ENCODE measurements at places on chromosomes 1 and 21.
A peak's percentile ranks its signal among the peaks of the same experiment; 100 is the strongest.

- peak; percentile 39 for DNase-seq
Observed at GRCh38 chr1:226649780-226650179, 89.3 kb downstream of the ITPKB start.

GRCh38 chr1:9714257-9714718, 62.8 kb downstream of the PIK3CD start:
- DNase-seq = peak; percentile 62

- DNase-seq = no peak
Observed at GRCh38 chr1:201455098-201455497, 13.9 kb downstream of the PHLDA3 start.

GRCh38 chr1:65267683-65268082, 41.7 kb upstream of the DNAJC6 start:
- DNase-seq = no peak

GRCh38 chr1:106677181-106677580, 379.3 kb upstream of the PRMT6 start:
- no peak for DNase-seq

DNA sequence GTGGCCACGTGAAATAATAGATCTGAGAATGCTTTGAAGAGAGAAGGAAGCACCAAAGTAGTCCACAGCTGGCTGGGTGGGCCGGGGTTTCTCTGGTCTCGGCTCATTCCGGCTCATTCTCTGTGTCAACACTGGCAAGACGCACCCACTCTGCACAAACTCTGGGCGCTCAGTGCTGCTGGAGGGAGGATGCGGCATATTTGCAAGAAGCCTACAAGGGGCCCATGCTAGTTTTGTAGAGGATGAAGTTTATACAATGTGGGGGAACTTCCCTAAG, 28.8 kb upstream of the TMPRSS2 start:
- DNase-seq = no peak

GRCh38 chr1:6126521-6127067, 53.5 kb downstream of the CHD5 start:
- DNase-seq = no peak

DNA sequence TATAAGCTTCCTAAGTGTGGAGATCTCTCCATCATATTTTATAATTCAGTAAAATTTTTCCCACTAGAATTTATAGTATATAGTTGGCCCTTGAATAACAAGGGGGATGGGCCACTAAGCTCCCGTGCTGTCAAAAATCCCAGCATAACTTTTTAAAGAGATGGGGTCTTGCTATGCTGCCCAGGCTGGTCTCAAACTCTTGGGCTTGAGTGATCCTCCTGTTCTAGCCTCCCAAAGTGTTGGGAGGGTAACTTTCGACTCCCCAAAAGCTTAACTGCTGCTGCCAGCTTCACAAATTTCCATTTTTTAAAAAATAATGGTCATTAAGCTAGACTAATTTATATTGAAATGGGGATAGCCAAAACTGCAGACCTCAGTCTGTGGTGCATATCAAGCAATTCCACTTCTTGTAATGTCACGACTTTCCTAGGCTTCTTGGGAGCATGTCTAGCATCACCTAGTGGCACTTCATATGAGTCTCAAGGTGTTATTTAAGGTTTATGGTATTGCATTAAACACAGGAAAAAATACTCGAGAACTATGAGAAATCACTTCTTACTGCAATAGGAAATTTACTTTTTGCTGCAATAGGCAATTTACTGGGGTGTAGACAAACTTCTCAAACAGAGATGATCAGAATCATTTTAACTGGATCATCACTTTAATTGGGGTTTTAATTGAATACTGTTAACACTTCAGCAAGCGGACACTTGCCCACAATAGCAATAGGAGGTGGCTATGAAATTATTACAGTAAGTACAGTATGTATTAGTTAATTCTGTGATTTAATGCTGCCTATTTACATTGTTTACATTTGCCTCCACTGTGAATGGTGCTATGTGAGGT, 19.3 kb upstream of the ACTA1 start:
- no peak for DNase-seq

GRCh38 chr1:174247472-174247871, 88.2 kb downstream of the RABGAP1L start:
- no peak for DNase-seq

- DNase-seq = no peak
Observed at GRCh38 chr1:237293804-237294203, 251.8 kb downstream of the RYR2 start.

- no peak for DNase-seq
Observed at GRCh38 chr1:205395616-205396015, 26.2 kb downstream of the LEMD1 start.

- DNase-seq = no peak
Observed at GRCh38 chr1:203169770-203170520, 5.7 kb downstream of the MYBPH start.

- DNase-seq = no peak
Observed at GRCh38 chr1:233543338-233544255, 70.3 kb upstream of the KCNK1 start.

GRCh38 chr1:184851822-184852746, 97.4 kb upstream of the EDEM3 start:
- no peak for DNase-seq

All from CD4-positive, alpha-beta T cell treated with Interleukin-6 at 100 ng/mL for 8 hours (primary cell).